Activated T-cell treated with anti-CD3 and anti-CD28 coated beads, Interleukin-2, amount 50 U/mL, for 72 hours (primary cell): ENCODE measurements at places on chromosomes 2 and 18. TPM values are rescaled to one million over a fixed set of nuclear protein-coding genes. Genes with fewer than 3 reads are reported as not detected.

GRCh38 chr2:234046521-234046920 lies 4.0 kb upstream of the SPP2 start:
- peaks cover 4% of the 10 kb centered on the region for H3K27me3 ChIP-seq
- no peak overlapping the region for H3K4me3 ChIP-seq
- H3K27ac ChIP-seq = no peak overlapping the region
- no peaks in the 10 kb centered on the region for H3K36me3 ChIP-seq

- no peak for DNase-seq
- no peaks in the 10 kb centered on the region for H3K4me1 ChIP-seq
- no peak overlapping the region for H3K27ac ChIP-seq
- peaks cover 5% of the 10 kb centered on the region for H3K36me3 ChIP-seq
- no peaks in the 10 kb centered on the region for H3K27me3 ChIP-seq
Observed at GRCh38 chr2:228426502-228427216, 245.2 kb upstream of the SPHKAP start.

GRCh38 chr18:42052122-42052708 lies 97.2 kb downstream of the PIK3C3 start:
- no peak for DNase-seq
- H3K27me3 ChIP-seq = no peaks in the 10 kb centered on the region
- no peak overlapping the region for H3K27ac ChIP-seq
- peaks cover 6% of the 10 kb centered on the region for H3K36me3 ChIP-seq
- H3K4me1 ChIP-seq = peaks cover 7% of the 10 kb centered on the region
- H3K4me3 ChIP-seq = no peak overlapping the region

The EHBP1 gene
- total RNA-seq = 28.8 TPM

- no peaks in the 10 kb centered on the region for H3K36me3 ChIP-seq
- no peak for DNase-seq
- no peak overlapping the region for H3K27ac ChIP-seq
- peaks cover 41% of the 10 kb centered on the region for H3K27me3 ChIP-seq
Observed at GRCh38 chr2:68371138-68371537, 6.1 kb downstream of the PLEK start.

The IL1RL2 gene
- total RNA-seq = 1.4 TPM

The ABHD1 gene
- 0.72 TPM for total RNA-seq

DNA sequence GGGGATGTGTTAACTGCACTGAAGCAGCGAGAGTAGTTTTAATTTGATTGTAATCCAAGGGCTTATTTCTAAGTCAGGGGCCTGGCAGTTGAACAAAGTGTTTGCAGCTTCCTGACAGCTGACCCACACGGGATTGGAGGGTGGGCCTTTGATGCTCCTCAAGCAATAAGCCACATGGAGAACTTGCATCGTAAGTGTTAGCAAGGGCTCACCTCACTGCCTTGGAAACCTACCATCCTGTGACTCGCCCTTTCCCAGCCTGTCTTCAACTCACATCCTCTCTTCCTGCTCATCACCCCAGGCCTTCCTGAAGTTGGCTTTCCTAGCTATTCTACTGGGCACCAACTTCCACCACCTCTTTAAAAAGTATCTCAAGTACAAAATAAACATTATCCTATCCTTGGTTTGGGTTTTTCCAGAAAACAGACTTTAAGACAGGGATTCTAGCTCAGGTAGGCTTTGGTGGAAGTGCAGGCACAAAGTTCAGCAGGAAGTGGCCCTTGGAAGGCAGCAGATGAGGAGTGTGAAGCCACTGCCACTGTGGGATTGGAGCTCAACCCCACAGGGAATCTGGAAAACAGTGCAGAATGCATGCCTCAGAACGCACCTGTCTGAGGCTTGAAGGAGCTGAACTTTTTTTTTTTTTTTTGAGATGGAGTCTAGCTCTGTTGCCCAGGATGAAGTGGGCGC lies 31.6 kb downstream of the B3GNT2 start:
- no peak for DNase-seq
- H3K36me3 ChIP-seq = peaks cover 5% of the 10 kb centered on the region
- no peak overlapping the region for H3K4me3 ChIP-seq
- peaks cover 26% of the 10 kb centered on the region for H3K4me1 ChIP-seq
- no peak overlapping the region for H3K27ac ChIP-seq
- H3K27me3 ChIP-seq = no peaks in the 10 kb centered on the region

The MROH2A gene
- not detected for total RNA-seq

GRCh38 chr2:12430407-12431133 lies 286.2 kb upstream of the TRIB2 start:
- H3K27ac ChIP-seq = peak overlapping the region; percentile 85
- no peaks in the 10 kb centered on the region for H3K27me3 ChIP-seq
- peaks cover 16% of the 10 kb centered on the region for H3K4me1 ChIP-seq
- peaks cover 2% of the 10 kb centered on the region for H3K36me3 ChIP-seq
- H3K4me3 ChIP-seq = peak overlapping the region; percentile 56
- peak; percentile 30 for DNase-seq

- DNase-seq = no peak
- peaks cover 34% of the 10 kb centered on the region for H3K27me3 ChIP-seq
- H3K27ac ChIP-seq = no peak overlapping the region
Observed at GRCh38 chr18:36440614-36441013, 143.1 kb downstream of the FHOD3 start.

The CRYGC gene
- not detected for total RNA-seq

DNA sequence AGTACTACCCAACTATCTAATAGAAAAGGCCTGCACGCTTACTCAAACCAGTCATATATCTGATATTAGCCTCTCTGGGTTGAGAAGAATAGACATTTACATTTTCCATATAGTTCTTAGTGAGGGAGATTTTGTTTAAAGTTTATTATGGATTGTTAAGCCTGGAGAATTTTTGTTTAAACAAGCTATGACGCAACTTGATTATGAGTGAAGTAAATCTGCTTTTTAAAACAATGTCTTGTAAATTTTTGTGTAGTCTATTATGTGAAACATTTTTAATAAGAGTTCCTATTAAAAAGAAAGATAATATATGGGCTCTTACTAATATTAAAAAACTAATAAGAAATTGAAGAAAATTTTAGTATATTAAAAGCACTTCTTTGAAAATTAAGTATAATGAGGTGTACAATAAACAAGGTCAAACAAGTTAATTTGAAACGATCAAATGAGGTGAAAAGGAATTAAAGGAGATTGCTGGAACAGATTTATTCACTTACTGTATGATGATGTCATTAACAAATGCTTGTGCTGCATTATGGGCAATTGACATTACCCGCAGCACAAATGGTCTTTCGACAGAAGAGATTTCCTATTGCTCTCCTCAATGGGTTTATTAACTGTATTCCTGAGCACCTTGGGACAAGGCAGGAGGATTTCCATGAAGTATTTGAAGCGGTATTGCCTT lies 229.2 kb upstream of the SMIM21 start:
- no peaks in the 10 kb centered on the region for H3K36me3 ChIP-seq
- peaks cover 7% of the 10 kb centered on the region for H3K27me3 ChIP-seq
- H3K27ac ChIP-seq = no peak overlapping the region
- no peak for DNase-seq
- no peaks in the 10 kb centered on the region for H3K4me1 ChIP-seq
- H3K4me3 ChIP-seq = no peak overlapping the region

The HOXD11 gene
- not detected for total RNA-seq

DNA sequence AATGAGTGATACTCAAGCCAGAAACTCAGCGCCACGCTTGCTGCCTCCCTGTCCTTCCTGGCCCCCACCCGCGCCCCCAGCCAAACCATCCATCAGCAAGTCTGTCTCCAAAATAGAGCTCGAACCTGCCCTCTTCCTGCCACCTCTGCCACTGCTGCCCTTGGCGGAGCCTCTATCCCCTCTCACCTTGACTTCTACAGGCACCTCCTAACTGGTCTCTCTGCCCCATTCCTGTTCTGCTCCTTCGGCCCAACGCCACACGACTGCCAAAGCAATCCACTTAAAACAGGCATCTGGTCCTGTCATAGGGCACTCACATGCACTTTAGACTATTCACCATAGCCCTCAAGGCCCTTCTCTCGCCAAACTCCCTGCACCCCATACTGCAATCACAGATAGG lies 210.3 kb upstream of the SMAD2 start:
- no peak overlapping the region for H3K27ac ChIP-seq
- peaks cover 53% of the 10 kb centered on the region for H3K27me3 ChIP-seq
- H3K4me3 ChIP-seq = no peak overlapping the region
- DNase-seq = no peak
- peaks cover 13% of the 10 kb centered on the region for H3K4me1 ChIP-seq

DNA sequence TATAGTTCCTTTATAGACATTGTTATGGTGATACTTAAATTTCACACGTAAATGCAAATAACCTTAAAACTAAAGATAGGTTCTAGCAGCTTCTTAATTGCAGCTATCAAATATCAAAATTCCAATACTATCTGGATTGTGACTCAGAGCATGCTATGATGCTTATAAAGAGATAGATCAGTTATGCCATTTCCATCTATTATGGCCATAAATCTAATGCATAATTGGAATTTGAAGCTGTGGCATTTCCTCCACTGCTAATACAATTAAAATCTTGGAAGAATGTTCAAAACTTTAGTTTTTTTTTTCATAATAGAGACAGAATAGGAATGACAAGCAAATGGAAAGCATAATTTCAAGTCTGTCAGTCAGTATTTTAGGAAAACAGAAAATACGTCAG lies 220.8 kb upstream of the GALNT5 start:
- H3K36me3 ChIP-seq = no peaks in the 10 kb centered on the region
- H3K27me3 ChIP-seq = no peaks in the 10 kb centered on the region
- no peak overlapping the region for H3K27ac ChIP-seq

The TMEM17 gene
- total RNA-seq = 0.70 TPM

The SERPINB10 gene
- 1.5 TPM for total RNA-seq

The ZNF24 gene
- total RNA-seq = 57.4 TPM

The SCN7A gene
- not detected for total RNA-seq

DNA sequence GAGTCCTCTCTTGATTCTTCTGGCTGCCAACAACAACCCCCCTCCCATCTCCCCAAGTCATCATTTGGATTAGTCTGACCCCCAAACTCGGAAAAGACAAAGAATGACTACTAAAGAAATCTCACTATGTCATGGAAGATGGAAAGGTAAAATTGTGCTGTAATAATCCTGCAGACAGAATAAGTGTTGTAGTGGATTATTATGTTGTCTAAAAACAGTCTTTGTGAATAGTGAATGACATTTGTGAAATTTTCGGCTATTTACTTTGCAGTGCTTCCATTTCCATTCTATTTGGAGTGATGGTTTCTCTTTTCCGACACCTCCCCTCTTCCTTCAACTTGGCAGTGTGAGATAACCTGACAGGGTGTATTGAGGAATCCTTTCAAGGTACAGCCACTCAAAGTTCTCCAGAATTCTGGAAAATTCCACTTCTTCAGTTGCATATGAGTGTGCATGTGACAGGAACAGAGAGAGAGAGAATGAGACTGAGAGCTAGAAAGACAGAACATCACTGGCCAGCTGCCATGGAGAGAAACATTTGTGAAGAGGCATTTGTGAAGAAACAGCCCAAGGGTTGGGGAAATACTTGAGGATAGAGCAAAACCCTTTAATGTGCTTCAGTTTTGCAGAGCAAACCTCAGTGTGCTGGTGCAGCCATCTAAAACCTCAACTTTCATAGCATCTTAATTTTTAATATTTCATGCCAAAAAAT lies 141.9 kb upstream of the DLX2 start:
- H3K4me1 ChIP-seq = peaks cover 27% of the 10 kb centered on the region
- no peak overlapping the region for H3K4me3 ChIP-seq
- no peaks in the 10 kb centered on the region for H3K27me3 ChIP-seq

The SLC4A5 gene
- 6.5 TPM for total RNA-seq

DNA sequence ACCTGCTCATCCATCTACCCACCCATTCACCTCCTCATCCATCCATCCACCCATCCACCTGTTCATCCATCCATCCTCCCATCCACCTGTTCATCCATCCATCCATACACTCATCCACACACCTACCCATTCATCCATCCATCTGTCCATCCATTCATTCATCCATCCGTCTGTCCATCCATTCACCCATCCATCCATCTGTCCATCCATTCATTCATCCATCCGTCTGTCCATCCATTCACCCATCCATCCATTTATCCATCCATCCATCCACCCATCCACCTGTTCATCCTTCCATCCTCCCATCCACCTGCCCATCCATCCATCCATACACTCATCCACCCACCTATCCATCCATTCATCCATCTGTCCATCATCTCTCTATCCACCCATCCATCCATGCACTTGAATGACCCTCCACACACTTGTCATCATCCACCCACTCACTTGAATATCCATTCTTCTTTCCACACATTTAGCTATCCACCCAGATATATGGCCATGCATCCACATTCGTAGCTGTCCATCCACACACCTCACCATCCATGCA lies 45.0 kb downstream of the CROCC2 start:
- H3K4me1 ChIP-seq = no peaks in the 10 kb centered on the region
- no peaks in the 10 kb centered on the region for H3K27me3 ChIP-seq
- H3K4me3 ChIP-seq = no peak overlapping the region
- DNase-seq = no peak
